Ascending aorta (tissue), 2 donors: ENCODE measurements at places on chromosomes 4 and X.

- no peak for DNase-seq
- H3K4me1 ChIP-seq = no peaks in the 10 kb centered on the region
- H3K27ac ChIP-seq = no peak overlapping the region
- no peaks in the 10 kb centered on the region for H3K27me3 ChIP-seq
These were observed 31.7 kb downstream of the USP9X start for GRCh38 chrX:41116948-41117347.

DNA sequence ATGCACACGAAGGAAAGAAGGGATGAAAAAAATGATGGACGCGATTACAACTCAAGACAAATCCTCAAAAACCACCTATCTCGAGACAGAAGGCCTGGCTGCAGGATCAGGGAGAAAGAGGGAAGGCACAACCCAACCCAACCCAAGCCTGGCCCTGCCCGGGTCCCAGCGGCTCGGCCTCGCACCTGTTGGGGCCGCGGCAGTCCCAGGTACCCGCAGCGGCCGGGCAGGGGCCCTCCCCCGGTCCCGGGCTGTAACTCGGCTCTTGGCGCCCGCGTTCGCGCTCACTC, 464 bp downstream of the RASGEF1B start:
- no peak for DNase-seq
- H3K4me3 ChIP-seq = peak overlapping the region; percentile 94
- H3K27me3 ChIP-seq = no peaks in the 10 kb centered on the region

- H3K36me3 ChIP-seq = no peaks in the 10 kb centered on the region
- no peaks in the 10 kb centered on the region for H3K4me1 ChIP-seq
- DNase-seq = no peak
- no peak overlapping the region for H3K4me3 ChIP-seq
- no peaks in the 10 kb centered on the region for H3K27me3 ChIP-seq
These were observed 53.2 kb downstream of the MTM1 start for GRCh38 chrX:150621652-150622051.

GRCh38 chr4:151284534-151285245, 7.7 kb downstream of the PRSS48 start:
- H3K36me3 ChIP-seq = no peaks in the 10 kb centered on the region
- H3K4me3 ChIP-seq = no peak overlapping the region
- no peaks in the 10 kb centered on the region for H3K4me1 ChIP-seq

DNA sequence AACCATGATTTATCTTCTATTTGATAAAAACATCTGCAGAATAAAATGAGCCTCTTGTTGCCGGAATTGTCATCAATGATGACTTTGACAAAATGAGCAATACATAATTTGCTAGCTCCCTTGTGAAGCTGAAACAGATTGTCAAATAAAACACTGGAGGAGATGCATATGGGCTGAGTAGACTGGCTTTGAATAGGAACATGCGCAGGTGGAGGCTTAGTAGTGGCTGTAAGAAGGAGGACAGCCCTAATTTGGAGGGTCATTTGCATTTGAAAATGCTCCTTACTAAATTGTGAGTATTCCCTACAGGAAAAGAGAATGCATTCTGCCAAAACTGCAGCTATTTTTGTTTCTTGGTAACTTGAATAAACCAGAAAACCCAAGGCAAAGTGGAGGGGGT, 329.1 kb downstream of the PPARGC1A start:
- no peaks in the 10 kb centered on the region for H3K4me1 ChIP-seq
- H3K36me3 ChIP-seq = no peaks in the 10 kb centered on the region
- H3K27me3 ChIP-seq = no peaks in the 10 kb centered on the region

- no peaks in the 10 kb centered on the region for H3K27me3 ChIP-seq
- no peaks in the 10 kb centered on the region for H3K4me1 ChIP-seq
- DNase-seq = no peak
These were observed 213.4 kb downstream of the TMA16 start for GRCh38 chr4:163707873-163708272.

DNA sequence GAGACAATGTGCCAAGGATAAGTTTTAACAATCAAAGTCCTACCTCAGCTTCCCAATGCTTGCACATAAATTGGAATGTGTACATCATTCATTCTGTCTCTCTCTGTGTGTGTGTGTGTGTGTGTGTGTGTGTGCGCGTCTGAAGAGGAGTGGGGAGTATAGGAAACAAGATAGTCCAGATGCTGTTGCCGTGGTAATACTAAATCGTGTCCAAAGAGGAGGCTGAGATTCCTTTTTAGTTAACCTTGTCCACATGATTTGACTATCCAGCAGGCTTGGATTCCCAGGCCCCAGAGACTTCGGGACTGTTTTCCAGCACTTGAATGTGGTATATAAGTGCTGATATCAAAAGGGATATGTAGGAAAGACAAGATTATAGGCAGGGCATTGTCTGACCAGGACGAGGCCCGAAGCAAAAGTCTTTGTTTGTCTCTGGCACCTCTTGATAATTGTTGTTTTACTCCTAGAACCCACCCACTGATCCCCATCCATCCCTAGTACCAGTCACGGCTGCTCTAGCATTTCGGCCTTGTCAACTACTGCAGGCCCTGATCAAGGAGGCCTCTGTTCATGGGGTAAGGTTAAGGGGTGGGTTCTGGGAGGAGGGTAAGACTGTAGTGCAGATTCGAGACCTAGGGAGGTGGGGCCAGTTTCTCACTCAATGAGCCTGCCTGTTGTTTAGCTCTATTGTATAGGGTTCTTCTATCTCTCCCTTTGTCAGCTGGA, 3.9 kb downstream of the PLP1 start:
- no peaks in the 10 kb centered on the region for H3K4me1 ChIP-seq
- DNase-seq = no peak
- no peak overlapping the region for H3K4me3 ChIP-seq

- DNase-seq = no peak
- H3K27me3 ChIP-seq = no peaks in the 10 kb centered on the region
- no peaks in the 10 kb centered on the region for H3K4me1 ChIP-seq
- no peaks in the 10 kb centered on the region for H3K36me3 ChIP-seq
These were observed 219.3 kb upstream of the FTHL17 start for GRCh38 chrX:31291131-31291530.

DNA sequence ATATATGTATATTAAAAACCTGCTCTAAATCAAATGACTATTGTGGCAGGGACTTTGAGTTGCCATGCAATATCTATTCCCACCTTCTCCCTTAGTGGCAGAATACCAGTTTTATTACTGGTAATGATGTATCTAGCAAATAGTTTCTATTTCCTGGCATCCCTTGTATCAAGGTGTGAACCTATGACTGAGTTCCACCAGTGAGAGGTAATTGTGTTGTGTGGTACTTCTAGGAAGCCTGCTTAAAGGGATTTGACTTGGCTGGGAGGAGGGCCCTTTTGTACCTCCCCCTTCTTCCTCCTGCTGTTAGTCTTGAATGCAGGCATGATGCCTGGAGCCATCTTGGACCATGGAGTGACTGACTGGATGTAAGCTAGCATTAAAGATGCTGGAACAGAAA, 65.4 kb upstream of the DYNLT3 start:
- no peaks in the 10 kb centered on the region for H3K4me1 ChIP-seq
- no peaks in the 10 kb centered on the region for H3K27me3 ChIP-seq
- no peak overlapping the region for H3K4me3 ChIP-seq
- H3K36me3 ChIP-seq = no peaks in the 10 kb centered on the region
- H3K27ac ChIP-seq = no peak overlapping the region

DNA sequence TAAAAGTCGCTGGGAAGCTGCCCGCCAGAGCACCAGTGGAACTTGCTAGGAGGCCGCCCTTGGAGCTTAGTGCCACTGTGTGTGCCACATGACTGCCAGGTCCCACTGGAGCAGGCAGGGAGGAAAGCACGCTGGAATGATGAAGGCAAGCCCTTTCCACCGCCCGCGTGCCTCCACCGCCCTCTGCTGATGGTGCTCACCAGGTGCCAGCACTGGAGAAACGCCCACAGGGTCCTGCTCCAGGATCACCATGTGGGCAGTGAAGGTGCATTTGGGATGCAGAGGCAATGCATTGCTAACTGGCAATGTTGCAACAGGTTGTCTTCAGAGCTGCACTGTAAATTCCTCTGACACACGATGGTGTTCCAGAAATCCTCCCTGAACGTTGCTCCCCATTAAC, 76.3 kb downstream of the SHROOM2 start:
- no peak overlapping the region for H3K4me3 ChIP-seq
- no peaks in the 10 kb centered on the region for H3K27me3 ChIP-seq
- no peaks in the 10 kb centered on the region for H3K4me1 ChIP-seq
- no peaks in the 10 kb centered on the region for H3K36me3 ChIP-seq
- no peak overlapping the region for H3K27ac ChIP-seq

GRCh38 chr4:184645904-184646610, 3.2 kb downstream of the CASP3 start:
- peaks cover 47% of the 10 kb centered on the region for H3K4me1 ChIP-seq
- H3K36me3 ChIP-seq = peaks cover 4% of the 10 kb centered on the region
- no peaks in the 10 kb centered on the region for H3K27me3 ChIP-seq

DNA sequence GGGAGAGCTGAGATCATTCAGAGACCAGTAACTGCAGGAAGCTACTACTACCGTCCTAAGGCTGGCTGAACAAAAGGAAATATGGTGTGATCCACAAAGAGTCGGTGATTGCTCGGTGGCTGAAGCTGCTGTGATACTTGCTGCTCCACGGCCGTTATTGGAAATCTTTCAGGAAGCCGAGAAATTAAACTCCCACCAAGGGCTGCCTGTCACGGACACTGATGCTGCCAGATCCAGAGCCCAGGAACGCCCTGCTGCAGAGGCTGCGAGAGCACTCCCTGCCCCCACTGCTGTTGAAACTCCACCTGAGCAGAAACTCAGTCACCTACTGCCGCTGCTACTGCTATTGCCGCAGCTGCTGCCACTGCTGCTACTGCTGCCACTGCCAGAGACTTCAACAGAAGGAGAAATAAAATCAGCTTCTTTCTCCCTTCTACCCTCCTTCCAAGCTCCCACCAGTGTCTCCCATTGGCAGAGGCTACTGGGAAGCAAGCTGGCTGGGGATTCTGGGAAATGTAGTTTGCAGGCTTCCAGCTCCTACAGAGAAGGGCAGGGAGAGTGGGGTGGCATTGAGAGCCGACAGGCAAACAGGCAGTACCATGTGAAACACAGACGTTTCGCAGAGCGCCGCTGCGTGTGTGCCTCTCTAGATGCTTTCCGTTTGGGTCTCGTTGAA, 126.0 kb upstream of the ENPP6 start:
- DNase-seq = peak; percentile 48
- H3K27ac ChIP-seq = peak overlapping the region; percentile 58
- no peaks in the 10 kb centered on the region for H3K36me3 ChIP-seq
- no peaks in the 10 kb centered on the region for H3K4me1 ChIP-seq
- H3K4me3 ChIP-seq = peak overlapping the region; percentile 75

- H3K4me3 ChIP-seq = no peak overlapping the region
- no peak for DNase-seq
- H3K27ac ChIP-seq = no peak overlapping the region
- no peaks in the 10 kb centered on the region for H3K36me3 ChIP-seq
- H3K27me3 ChIP-seq = no peaks in the 10 kb centered on the region
These were observed 565.7 kb upstream of the SMIM31 start for GRCh38 chr4:164188236-164188635.

DNA sequence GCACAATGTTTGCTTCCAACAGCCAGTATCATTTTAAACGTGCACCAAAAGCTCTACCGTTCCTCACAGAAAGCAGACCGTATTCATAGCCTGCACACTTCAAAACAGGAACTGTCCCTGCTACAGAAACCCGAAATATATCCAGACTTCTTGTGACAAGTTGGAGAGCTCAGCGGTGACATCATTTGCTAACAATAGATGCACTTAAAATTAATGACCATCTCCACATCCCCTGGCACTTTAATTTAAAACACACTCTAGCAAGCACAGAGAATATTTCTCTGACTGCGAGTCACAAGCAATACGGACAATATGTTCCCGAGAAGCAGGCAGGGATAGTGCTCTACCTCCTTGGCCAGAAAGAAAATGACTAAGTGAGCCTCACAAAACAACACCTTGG, 2.5 kb downstream of the NYX start:
- H3K36me3 ChIP-seq = no peaks in the 10 kb centered on the region
- H3K27ac ChIP-seq = peak overlapping the region; percentile 83
- peaks cover 7% of the 10 kb centered on the region for H3K4me1 ChIP-seq
- peak overlapping the region; percentile 42 for H3K4me3 ChIP-seq

DNA sequence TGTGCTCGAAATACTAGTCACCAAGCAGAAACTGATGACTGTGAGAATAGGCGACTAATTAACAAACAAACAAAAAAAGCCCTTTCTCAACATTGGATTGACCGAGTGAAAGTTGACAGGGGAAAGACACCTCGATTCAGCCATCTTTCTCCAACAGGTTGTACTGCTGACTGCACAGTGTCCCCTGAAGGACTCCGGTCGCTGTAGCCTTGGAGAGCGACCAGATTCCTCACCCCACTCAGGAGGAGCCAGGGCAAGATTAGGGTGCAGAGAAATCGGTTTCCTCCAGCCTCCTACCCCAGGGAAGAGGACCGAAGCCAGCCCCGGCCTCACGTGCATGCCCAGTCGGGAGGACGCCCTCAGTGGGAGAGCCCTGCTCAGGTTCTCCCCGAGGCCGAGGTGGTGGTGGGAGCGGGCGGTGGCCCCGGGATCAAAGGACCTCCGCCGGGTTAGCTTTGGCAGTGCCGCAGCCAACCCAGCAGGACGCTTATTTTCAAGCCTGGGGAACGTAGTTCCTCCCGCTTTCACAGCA, 1.1 kb upstream of the RAP1GDS1 start:
- peak overlapping the region; percentile 96 for H3K4me3 ChIP-seq
- no peak for DNase-seq
- H3K4me1 ChIP-seq = no peaks in the 10 kb centered on the region
- H3K36me3 ChIP-seq = no peaks in the 10 kb centered on the region
- peak overlapping the region; percentile 96 for H3K27ac ChIP-seq

- H3K4me1 ChIP-seq = peaks cover 8% of the 10 kb centered on the region
- H3K27ac ChIP-seq = peak overlapping the region; percentile 82
- no peak for DNase-seq
These were observed 15.8 kb upstream of the SLC25A4 start for GRCh38 chr4:185127021-185127925.

DNA sequence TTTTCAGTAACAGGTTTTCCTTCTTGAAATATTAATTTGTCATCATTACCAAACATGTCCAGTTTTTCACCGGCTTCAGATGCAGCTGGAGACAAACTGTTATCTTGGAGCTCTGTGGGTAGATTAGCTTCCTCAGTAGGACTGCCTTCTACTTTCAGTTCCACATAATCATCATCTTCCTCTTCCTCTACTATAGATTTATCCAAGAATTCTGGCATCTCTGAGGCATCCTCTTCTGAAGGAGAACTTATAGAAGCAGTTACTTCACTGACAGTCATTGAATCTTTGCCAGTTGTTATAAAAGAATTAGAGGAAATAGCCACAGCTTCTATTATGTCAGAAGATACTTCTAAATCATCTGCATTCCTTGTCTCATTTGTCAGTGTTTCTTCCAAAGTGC, 162.9 kb downstream of the LRBA start:
- peaks cover 6% of the 10 kb centered on the region for H3K36me3 ChIP-seq
- no peaks in the 10 kb centered on the region for H3K27me3 ChIP-seq
- no peak overlapping the region for H3K27ac ChIP-seq
- H3K4me3 ChIP-seq = no peak overlapping the region
- no peak for DNase-seq

- no peaks in the 10 kb centered on the region for H3K27me3 ChIP-seq
- no peaks in the 10 kb centered on the region for H3K4me1 ChIP-seq
- DNase-seq = no peak
These were observed 102.1 kb upstream of the FAM9B start for GRCh38 chrX:9135901-9136510.
